ENCODE measurements at places on chromosomes 2 and 18.

DNA sequence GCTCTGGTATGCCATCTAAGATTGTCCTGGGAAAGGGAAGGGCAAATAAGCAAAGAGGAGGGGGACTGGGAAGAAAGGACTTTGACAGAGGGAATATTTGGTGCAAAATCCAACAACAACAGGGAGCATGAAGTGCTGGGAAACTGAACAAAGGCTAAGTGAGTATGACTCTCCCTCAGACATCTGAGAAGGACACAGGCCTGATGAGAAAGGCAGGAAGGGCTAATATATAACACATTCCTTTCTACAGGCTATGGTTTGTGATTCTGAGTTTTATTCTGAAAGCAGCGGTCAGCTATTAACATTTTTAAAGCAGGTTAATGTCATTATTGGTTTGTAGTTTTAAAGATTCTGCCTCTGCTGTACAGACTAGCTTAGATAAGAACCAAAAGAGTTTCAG, 1579.5 kb downstream of the LRP1B start:
- DNase-seq = no peak

GRCh38 chr2:1915196-1915595, 170.9 kb upstream of the PXDN start:
- no peak for DNase-seq

DNA sequence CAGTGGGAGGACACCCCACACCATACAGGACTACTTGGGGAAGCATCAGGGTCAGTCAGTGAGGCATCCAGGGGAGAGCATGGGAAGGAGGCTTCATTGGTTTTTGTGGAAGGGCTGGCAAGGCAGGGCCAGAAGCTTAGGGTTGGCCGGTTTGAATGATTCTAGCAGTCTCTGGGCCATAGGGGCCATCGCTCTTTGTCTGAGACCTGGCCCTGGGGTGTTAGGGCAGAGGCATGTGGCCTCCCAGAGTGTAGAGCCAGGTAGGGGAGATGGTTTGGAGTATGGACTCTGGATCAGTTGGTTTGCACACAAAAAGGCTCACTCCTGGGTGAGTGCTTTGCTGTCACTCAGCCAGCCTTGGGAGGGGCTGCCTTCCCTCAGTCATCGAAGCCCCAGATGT, 98.5 kb downstream of the GLI2 start:
- no peak for DNase-seq

DNA sequence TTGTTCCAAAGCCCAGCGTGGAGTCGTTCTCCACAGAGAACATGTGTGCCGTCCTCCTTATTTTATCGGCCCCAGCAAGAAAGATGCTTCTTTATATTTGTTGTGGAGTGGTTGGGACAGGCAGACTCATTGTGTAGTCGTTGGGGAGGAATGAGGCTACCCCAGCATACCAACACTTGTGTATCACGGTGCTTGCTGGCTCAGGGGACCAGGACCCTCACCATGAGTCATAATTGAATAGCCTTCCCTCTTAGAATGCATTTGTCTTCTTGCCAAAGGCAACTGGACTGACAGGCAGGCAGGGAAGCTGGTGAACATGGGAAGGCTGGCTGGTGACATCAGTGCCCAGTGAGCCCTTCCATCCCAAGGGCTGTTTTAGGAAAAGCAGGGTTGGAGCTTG, 4.7 kb downstream of the CAPN10 start:
- DNase-seq = no peak

DNA sequence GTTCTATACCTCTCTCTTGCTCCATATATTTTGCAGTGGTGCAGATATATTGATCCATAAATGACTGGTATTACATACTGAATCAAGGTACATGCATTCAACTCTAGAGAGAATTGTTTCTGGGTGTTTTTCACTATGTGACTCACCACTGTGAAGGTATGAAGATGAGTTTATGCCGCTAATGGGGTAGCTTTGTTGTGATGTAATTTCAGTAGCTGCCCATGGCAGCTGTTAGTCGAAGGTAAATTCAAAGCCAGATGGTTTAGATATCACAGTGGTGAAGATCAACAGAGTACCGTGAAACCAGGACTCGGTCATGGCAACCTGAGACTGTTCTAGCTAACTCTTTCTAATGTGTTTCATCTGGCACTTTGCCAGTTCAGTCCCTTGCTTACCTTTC, 50.4 kb downstream of the PKP4 start:
- DNase-seq = no peak

GRCh38 chr2:226137201-226137811, 662.3 kb downstream of the IRS1 start:
- no peak for DNase-seq

- no peak for DNase-seq
Measured at GRCh38 chr2:162381851-162382250, 37.9 kb downstream of the GCA start.

DNA sequence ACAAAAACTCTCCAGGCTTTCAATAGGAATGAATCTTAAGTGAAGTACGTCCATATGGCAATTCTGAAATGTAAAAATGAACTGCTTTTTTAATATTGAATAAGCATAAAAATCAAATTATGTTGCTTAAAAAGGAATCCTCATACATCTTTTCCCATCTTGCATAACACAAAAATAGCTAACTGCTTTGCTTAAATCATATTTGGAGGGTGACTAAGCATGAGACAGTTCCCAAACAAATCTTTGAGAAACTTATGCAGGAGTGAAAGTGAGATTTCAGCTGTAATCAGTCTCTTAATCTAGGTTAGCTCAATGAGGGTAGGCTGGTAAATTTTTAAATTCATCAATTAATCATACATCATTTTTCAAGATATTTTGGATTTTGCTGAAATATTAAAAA, 111.5 kb downstream of the MBD5 start:
- no peak for DNase-seq

- no peak for DNase-seq
Measured at GRCh38 chr2:45973426-45973825, 322.0 kb downstream of the PRKCE start.

GRCh38 chr2:226798422-226799210, 1.0 kb downstream of the IRS1 start:
- no peak for DNase-seq

DNA sequence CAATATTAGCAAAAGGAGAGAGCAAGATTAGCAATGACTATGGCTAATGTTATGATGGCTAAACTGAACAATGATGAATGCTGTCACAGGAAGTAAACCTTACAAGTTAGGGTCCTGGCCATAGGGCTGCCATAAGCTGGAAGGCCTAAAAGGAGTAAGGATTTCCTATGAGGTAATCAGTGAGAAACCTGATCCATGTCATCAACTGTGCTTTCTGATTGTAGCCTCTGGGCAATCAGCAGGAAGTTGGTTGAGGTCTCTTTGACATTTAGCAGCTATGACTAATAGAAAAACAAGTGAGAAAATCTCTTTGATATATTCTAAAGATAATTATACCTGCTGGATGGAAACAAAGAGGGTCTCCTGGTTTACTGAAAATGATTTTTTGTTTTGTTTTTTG, 193.0 kb downstream of the RAB3GAP1 start:
- DNase-seq = no peak

DNA sequence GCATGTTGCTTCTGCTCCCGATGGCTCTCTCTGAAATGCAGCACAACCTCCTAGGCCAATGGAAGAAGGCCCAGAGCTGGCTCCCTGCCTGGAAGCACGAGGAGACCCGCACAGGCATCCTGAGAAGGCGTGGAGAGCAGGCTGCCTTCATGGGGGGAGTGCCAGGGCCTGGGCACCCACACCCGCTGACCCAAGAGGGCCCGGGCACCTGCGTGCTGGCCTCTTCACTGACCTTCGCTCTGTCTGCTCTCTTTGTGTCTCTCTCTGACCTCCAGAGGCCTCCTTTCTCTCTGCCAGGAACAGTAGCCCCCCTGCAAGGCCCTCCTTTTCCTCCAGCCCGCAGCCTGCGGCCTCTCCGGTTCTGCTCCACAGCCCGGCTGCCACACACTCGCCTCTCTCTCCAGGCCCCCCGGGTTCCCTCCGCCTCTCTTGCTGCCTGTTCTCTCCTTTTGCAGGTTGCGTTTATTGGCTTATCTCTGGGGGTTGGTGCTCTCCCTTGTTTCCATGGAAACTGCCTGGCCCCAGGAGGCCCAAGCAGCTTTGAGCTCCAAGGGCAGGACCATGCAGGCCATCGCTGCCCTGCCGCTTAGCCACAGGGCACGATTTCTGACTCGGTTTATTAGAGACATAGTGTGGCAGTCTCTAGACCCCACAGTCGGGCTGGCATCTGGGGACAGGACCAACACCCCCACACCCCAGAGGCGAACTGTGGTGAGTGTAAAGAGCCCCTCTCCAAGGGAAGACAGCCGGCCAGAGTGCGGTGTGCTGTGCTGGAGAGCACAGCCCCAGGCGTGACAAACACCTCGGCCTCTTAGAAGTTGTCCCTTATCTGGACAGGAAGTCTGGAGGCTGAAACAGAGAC, 1.7 kb downstream of the MZT2B start:
- DNase-seq = no peak

- DNase-seq = no peak
Measured at GRCh38 chr2:174327021-174327840, 7.5 kb upstream of the SP9 start.

- no peak for DNase-seq
Measured at GRCh38 chr2:176187200-176187898, 1.1 kb upstream of the HOXD1 start.

GRCh38 chr18:30852980-30853379, 189.6 kb downstream of the DSC3 start:
- no peak for DNase-seq

DNA sequence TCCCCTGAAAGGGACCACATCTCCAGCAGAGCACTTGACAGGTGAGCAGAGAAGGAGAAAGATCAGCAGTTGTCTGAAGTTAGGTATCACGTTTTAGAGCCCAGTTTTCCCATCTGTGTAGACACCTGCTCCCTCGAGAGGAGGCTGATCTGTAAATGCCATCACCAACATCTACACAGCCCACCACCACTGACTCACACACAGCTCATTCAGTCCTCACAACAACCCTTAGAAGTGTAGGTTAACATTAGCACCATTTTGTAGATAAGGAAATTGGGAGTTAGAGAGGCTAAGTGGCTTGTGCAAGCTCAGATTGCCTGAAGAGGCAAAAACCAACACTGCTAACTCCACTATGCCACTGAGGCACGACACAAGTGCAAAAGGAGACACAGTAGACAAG, 37.2 kb upstream of the STAT1 start:
- DNase-seq = no peak

DNA sequence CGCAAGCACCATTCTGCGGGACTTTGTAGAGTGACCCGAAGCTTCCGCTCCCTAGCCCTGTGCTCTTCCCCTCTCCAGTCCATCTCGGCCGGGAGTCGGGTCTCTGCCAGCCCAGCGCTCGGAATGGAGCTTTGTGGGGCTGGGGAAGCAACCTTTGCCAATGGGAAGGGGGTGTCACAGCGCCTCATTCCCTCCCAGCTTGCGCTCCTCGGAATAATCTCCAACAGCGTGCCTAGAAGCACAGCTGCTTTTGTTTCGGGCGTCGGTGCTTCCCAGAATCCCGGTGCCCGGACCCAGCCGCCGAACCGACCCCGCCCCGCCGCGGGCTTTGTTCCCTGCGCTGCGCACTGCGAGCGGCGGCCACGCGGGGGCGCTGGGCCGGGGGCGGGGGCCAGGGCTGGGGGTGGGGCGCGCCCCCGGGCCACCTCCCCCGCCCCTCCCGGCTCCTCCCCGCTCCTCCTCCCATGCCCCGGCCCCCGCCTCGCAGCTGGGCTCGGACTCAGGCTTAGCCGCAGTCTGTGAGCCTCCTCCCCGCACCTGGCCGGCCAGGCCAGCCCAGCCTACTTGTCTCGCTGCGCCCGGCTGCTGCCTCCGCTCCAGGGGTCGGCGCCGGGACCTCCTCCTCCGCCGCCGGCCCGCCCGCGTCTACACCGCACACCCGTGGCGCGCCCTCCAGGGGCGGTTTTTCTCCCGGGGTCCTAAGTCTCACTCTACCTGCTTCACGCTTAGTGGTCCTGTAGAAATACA, 77.7 kb upstream of the SMAD2 start:
- peak; percentile 16 for DNase-seq

DNA sequence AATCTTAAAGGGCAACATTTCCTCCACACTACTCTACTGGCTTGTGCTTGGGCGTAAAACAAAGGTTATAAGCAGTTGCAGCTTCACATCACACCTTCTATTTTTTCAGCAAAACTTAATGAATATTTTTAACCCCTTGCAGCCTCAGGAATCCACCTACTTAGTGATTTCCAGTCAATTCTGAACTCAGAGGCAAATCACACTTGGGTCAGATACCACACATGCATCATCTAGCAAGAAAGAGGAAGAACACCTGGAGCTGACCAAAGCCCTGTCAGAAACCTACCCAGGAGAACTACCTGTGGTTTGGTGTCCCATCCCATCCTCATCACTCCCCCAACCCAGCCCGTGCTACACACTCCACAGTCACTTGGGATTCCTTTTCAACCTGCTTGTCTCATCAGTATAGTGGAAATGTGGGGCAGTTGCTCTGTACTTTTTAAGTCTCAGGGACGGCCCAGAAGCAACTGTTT, 25.5 kb downstream of the PIAS2 start:
- no peak for DNase-seq

DNA sequence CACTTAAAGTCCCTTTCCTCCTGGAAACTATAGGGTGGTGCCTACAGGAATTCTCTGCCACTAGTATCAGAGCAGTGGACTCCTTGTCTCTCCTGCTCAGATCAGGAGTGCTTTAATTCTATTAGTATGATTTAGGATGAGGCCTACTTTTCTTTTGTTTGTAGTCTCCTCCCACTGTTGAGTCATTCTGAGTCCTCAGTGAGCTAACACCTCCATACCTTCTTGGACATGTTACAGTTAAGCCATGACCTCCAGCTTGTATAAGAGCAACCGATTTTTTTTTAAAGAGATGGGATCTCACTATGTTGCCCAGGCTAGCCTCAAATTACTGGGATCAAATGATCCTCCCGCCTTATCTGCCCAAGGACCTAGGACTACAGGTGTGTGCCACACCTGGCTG, 48.7 kb upstream of the OTOF start:
- DNase-seq = no peak

DNA sequence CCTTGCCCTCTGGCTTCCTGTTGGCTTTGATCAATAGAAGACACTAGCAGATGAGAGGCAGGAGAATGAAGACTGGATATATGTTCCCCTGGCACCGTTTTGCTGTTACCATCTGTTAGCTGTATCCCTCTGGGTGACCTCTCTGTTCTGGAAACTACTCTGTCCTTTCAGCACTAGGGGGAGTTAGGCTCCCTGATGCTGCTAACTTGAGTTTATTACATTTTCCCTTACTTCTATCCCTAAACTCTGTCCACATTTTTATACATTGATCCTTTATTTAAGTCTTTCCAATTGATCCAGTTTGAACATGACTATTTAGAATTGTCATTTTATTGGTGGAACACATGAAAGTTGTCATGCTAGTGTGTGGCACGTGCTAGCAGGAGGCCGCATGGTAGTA, 1014.3 kb upstream of the CDH2 start:
- no peak for DNase-seq
